ENCODE measurements at places on chromosomes 1 and 21.

GRCh38 chr1:179817056-179817455 is 60.5 kb downstream of the TOR1AIP2 start:
- DNase-seq: no peak

DNA sequence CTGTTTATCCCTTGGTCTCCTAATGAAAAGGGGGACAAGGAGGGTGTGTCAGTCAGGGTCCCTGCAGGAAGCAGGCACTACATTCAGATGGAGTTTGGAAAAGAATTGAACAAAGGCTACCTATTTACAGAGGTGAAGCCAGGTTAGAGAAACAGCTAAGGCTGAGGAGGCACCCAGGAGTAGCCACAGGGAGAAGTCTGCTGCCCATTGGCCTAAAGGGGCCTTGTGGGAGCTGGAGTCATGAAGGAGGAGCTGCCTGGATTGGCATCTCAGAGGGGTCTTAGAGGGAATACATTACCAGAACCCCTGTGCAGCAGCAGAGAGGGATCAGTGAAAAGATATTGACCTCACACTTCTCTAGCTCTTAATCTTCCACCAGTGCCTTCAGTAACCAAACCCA is 31.2 kb upstream of the USP24 start:
- DNase-seq: no peak

- DNase-seq: no peak
Observed at GRCh38 chr1:53298045-53298637, 29.7 kb downstream of the LRP8 start.

- no peak for DNase-seq
Observed at GRCh38 chr1:91806769-91807700, 78.9 kb downstream of the TGFBR3 start.

GRCh38 chr1:62384276-62385005 is 52.4 kb upstream of the USP1 start:
- DNase-seq: no peak

All from stimulated activated CD8-positive, alpha-beta memory T cell treated with anti-CD3 and anti-CD28 coated beads, Interleukin-7, amount 100 ng/mL, for 1 hour (primary cell).